ENCODE measurements at places on chromosomes 1 and 21. TPM values are rescaled to one million over a fixed set of nuclear protein-coding genes. Genes with fewer than 3 reads are reported as not detected.
A peak's percentile ranks its signal among the peaks of the same experiment; 100 is the strongest.

The B3GALT2 gene
- 11.1 TPM for total RNA-seq

The GPR161 gene
- 11.7 TPM for total RNA-seq

The SPRR1B gene
- not detected for total RNA-seq

The TMEM53 gene
- 3.6 TPM for total RNA-seq

The MXRA8 gene
- 121 TPM for total RNA-seq

The SELENBP1 gene
- total RNA-seq = 95.8 TPM

The PERM1 gene
- not detected for total RNA-seq

The LCE1A gene
- total RNA-seq = not detected

DNA sequence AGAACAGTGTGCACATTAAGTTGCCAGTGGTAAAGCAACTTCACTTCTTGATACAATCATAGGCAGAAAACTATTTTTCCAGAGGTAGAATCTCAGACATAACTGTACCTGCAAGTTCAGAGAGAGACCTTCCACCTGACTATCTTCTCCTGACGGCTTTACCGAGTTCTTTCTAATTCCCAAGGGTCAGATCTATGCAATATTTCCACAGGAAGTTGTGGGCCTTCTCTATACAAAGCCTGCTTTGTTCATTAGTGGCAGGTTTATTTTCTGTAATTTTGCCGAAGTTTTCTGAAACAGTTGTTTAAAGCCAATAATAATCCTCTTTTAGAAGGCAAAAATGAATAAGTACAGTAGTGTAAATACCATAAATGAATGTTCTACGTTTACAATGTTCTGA lies 58.2 kb upstream of the RCC1 start:
- no peak for DNase-seq

- no peak for DNase-seq
These were observed 21.3 kb downstream of the VAV3 start for GRCh38 chr1:107943694-107944093.

DNA sequence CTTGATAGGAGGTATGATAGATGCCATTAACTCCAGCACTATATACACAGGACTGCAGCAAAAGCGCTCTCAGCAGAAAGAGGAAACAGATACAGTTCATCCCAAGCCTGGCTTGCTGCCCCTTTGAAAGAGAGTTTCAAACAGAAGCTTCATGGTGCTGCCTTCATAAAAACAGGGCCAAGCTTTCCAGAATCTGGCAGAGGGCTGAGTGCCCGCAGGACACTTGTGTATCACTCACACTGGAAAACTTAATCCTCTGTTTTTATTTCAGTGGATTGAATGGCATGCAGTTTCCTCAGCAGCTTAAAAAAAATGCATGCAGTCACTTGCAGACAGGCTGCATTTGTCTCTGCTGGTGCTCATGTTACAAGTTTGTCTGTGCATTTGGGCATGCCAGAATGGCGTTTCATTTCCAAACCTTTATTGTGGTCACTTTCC lies 40.4 kb downstream of the KCNJ15 start:
- no peak for DNase-seq

GRCh38 chr1:237959838-237960237 lies 69.1 kb upstream of the ZP4 start:
- no peak for DNase-seq

- DNase-seq = no peak
These were observed 26.5 kb upstream of the MRPS6 start for GRCh38 chr21:34046917-34047316.

GRCh38 chr1:85818371-85818770 lies 110.1 kb upstream of the ZNHIT6 start:
- no peak for DNase-seq

- no peak for DNase-seq
These were observed 9.1 kb upstream of the ATAD3B start for GRCh38 chr1:1462318-1462966.

DNA sequence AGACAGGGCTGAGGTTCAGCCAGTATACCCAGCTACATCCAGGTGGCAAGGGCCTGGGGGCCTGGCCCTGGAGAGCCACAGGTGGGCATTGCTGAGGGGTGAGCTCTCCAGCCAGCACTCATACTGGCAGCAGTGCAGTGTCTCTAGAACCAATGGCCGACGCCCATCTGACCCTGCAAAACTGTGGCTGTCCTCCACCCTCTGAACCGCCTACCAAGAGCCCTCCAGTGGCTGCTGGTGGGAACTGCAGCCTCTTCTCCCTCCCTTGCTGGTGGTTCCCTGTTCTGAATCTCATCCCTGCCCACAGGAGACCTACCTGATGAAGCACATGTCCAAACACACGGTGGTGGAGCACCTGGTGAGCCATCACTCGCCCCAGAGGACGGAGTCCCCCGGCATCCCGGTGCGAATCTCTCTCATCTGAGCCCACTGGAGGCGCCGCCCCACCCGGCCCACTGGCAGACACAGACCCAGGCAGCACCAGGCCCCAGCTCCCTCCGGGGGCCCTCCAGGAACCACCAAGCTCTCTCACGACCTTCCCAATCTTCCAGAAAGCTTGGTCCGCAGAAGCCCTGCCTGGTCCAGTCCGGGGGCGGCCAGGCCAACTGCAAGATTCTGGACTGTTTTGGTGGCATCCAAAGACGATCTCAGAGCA lies 22.1 kb downstream of the A3GALT2 start:
- peak; percentile 85 for DNase-seq

- no peak for DNase-seq
These were observed 136.6 kb upstream of the GFI1 start for GRCh38 chr1:92623187-92623778.

DNA sequence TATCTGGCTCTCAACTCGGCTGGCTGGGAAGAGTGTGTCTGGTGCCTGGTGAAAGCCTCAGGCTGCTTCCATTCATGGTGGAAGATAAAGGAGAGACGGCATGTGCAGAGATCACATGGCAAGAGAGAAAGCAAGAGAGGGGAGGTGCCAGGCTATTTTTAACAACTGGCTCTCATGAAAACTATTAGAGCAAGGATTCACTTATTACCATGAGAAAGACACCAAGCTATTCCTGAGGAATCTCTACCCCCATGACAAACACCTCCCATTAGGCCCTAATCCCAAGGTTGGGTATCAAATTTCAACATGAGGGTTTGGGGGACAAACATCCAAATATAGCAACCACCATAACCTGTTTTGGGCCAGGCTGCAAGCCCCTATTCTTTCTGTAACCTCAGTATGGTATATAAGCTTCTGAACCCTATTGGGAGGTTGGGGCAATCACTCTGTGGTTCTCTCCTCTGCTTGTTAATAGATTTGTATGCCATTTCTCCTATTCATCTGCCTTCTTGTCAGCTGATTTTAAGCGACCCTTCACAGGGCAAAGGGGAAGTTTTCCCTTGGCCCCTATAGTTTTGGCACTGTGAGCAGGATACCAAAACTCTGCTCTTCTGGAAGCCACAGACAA lies 179.0 kb upstream of the TNR start:
- DNase-seq = no peak

DNA sequence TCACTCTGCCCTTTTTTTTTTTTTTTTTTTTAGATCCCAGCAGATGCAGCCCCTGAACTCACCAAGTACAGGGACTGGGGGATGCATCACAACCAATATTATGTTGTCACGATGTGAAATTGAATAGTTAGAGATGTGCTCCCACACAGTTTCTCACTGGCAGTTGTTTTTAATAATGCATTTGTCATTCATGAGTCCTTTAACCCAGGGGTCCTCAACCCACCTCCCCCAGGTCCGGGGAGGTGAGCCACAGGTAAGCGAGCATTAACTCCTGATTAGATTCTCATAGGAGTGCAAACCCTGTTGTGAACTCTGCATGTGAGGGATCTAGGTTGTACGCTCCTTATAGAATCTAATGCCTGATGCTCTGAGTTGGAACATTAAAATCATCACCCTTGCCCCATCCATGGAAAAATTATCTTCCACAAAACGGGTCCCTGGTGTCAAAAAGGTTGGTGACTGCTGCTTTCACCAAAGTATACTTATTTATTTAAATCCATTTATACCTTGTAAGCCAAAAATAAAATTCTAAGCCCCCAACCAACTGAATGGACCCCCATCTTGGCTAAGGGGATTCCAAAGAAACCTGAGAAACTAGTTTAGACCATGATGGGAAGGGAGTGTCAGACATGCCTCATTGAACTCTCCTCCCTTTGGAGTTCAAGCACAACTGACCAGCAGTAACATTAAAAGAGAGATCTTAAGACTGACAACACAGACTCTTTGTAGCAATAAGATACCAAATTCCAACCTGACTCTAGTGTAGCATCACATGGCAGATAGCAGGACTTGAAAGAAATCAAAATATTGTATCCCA lies 119.3 kb upstream of the ATP1A1 start:
- no peak for DNase-seq

DNA sequence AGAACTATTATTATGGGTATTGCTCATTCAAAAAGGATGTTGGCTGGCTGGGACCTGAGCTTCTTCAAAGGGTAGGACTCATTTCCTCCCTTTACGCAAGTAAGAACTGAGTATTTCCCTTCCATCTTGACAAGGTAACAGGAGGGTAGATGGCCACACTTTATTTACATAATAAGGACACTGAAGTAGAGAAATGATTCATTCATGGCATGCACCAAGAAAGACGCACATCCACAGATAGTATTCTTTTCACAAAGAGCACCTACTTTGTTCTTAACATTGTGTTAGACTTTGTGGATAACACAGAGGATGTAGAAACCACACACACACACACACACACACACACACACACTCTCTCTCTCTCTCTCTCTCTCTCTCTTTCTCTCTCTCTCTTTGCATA lies 82.9 kb downstream of the FAM78B start:
- no peak for DNase-seq

GRCh38 chr1:164320790-164321731 lies 237.9 kb upstream of the PBX1 start:
- peak; percentile 65 for DNase-seq

GRCh38 chr1:14064649-14065442 lies 364.9 kb downstream of the PRDM2 start:
- DNase-seq = no peak

DNA sequence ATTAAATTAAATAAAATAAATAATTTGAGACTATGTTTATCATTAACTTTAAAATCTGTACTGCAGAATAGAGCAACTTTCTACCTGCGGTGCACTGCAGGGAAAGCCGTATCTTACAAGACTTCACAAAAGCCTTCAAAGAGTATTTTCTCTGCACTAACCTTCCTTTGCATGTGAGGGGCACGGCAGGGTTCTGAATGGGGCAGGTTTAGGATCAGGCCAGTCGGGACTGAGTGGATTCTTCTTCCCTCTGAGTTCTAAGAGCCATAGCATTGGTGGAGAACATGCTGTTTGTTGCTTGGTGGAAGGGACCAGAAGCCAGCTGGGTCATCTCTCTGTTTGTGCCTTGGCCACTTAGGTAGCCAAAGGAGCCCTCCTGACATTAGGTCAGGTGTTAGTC lies 55.2 kb upstream of the LGALS8 start:
- DNase-seq = no peak

GRCh38 chr1:244217711-244218110 lies 166.6 kb downstream of the ZBTB18 start:
- DNase-seq = no peak

DNA sequence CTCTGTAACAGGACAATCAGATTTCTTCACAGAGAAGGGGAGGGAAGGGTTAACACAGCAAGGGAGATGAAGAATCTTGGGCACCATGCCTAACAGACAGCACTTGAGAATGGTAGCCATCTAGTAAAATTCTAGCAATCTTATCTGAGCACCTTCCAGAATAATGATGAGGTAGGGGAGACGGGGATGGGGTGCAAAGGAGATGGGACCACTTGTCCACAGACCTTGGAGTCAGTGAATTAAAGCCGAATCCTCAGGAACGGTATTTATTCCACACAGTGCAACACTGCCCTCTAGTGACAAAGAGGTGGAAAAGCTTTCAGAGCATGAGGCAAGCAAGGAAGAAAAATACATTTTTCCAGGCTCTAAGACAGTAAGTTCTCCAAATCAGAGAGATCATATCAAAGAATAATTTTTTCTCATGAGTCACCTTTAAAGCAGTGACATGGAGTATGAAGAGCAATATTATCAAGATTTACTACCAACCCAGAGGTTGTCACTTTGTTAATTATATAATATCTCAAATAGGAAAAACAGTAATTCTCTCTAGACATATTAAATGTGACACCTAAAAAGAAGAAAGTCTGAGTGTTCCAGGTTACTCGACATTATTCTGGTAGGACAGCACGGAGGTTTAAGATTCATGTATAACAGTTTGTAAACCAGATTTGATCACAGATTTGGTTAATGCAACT lies 43.3 kb upstream of the LPAR3 start:
- no peak for DNase-seq

DNA sequence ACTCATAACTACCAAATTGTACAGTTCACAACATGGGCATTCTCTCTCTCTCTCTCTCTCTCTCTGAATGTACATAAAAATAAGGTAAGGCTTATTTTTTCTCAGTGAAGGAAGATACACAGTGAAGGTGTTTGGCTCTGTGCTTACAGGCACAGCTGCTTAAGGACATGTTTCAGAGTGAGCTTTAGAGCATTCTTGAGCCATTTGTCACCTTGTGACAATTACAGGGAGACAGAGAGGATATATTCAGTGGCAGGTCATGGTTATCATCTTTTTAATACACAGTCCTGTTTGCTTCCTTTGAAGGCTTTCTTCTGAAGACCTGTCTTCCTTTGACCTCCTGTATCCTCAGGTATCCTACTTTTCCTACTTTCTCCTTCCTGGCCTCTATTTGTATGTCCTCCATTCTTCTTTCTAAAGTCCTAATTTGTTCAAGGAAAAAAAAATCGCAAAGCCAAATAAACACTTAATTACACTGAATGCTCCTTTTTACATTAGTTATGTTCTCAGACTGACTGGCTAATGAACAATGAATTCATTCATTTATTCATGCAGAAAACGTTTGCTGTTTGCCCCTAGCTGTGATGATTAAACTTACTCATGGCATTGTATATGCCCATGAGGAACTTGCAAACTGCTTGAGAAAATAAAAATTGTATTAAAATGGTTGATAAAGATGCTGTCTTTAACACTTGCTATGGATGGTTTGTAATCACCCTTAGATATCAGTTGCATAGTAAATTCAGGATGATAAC lies 33.4 kb downstream of the HSD17B7 start:
- no peak for DNase-seq

GRCh38 chr1:207313131-207313530 lies 8.3 kb upstream of the CD55 start:
- DNase-seq = no peak

DNA sequence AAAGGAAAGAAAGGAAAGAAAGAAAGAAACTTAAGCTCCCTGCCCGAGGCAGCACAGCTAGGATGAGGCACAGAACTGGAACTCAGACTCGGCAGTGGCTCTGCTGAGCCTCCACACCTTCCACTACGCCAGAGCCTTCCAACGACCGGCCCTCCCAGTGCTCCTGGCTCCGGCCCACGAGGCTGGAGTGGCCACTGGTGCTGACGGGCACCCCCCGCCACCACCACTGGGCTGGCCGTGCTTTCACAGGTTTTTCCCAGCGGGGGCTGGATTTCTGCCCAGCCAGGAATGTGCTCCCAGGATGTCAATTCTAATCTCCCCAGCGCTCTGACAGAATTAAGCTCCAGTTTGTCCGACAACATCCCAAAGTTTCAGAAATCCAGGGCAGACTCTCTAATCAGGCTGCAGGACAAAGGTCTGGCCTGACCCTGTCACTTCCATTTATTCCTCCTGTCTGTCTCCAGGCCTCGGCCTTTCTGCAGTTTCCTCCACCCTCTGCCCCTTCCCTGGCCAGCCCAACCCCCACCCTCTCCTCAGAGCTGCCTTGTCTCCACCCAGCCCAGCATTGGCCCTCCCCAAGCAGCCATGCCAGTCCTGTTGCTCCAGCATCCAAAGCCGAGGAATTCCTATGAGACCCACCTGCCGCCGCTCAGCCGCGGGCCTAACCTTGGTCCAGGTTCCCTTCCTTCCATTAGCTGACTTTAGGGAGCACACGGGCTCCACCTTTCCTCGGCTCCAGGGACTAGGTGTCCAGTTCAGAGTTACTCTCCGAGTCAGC lies 81.9 kb downstream of the CASZ1 start:
- DNase-seq = no peak

GRCh38 chr1:35935442-35936388 lies 4.8 kb downstream of the AGO3 start:
- DNase-seq = no peak

All from sigmoid colon (tissue), 7 donors.